ENCODE measurements at places on chromosomes 2 and 18. TPM values are rescaled to one million over a fixed set of nuclear protein-coding genes. Genes with fewer than 3 reads are reported as not detected.

DNA sequence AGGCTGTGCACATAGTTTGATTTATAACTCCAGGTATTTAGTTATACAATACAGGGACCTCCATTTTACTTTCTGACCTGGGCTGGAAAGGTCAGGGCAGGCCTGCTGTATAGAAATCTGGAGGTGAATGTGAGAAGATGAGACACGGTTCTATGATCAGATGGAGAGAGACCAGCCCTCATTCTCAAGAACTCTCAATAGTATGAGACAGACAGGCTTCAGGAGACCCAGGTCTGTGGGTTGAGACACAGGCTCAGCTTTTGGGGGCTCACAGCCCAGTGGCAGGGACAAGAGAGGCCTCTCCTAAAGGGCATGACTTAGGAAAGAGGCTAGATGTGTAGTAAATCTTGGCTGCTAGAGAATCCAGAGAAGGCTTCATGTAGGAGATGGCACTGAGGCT lies 719 bp upstream of the ATP6V1B1 start:
- no peak for DNase-seq

DNA sequence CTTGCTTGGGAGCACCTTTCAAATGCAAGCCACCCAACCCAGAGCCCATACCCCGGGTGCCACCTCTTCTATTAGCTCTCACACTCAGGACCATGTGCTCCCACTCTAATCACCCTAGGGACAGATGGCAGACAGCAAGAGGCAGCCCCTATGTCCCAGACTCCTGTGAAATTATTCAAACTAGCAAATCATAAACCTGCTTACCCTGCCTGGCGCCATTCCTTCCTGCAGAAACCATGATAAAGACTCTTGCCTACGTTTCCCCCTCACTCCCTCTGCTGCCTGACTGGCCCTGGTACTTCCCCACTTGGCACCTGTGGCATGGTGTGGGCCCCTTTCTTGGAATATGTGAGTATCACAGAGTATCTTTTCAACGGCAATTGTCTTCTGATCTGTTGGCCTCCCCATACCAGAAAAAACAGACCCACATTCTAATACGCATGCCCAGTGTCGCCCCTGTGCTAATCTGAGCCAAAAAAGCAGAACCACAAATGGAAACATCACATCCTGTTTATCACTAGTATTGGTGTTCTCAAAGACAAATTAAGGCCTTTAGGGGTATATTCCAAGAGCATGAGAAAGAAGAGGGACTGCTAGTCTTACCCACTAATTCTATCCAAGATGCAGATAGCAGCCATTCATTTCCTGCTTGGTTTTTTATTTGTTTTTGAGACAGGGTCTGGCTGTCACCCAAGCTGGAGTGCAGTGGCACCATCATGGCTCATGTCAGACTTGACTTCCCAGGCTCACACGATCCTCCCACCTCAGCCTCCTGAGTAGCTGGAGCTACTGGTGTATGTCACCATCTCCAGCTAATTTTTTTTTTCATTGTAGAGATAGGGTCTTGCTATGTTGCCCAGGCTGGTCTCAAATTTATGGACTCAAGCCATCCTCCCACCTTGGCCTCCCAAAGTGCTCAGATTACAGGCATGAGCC lies 44.1 kb upstream of the TTC39C start:
- no peak for DNase-seq

GRCh38 chr2:64008434-64009009 lies 10.7 kb downstream of the VPS54 start:
- DNase-seq = no peak

DNA sequence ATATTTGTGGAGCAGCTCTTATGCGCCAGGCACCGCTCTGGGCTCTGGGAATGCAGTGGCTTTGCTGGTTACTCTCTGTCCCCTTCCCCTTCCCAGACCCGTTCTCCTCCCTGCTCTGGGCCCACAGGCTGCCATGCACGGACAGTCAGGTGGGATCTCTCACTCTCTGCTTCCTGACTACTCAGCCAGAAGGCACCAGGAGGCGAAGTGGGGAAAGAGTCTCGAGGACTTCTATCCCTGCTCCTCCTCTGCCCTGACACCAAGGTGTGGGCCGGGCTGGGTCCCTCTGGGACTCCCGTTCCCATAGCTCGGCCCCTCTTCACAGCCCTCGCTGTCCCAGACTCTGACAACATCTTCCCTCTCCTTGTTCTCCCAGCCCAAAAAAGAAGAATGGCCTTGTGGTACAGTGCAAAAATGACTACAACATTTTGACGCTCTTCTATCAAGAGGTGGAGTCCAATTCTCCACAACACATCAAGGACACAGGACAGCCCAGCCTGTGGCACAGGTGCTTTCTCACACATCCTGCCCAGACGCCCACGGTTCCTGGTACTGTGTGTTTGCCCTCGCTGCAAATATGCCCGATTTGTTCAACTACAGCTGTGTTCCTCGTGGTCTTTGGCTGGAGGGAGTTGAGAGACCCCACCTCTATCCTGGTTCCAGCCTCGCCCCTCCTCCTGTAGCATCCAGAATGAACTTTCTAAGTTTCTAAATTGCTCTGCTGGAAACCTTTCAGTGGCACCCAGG lies 14.0 kb upstream of the DUSP2 start:
- DNase-seq = no peak

DNA sequence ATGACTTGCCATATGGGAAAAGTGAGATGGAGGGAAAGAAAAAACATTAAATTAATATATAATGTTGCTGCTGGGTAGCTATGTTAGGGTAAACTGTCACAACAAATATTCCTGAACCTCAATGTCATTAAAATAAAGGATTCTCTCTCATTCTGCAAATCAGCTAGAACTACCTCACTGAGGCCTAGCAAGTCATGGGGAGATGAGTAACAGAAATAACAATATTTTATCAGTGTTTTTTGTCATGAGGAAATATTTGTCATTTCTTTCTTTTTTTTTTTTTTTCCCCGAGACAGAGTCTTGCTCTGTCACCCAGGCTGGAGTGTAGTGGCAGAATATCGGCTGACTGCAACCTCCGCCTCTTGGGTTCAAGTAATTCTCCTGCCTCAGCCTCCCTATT lies 1282.3 kb upstream of the NRXN1 start:
- DNase-seq = no peak

DNA sequence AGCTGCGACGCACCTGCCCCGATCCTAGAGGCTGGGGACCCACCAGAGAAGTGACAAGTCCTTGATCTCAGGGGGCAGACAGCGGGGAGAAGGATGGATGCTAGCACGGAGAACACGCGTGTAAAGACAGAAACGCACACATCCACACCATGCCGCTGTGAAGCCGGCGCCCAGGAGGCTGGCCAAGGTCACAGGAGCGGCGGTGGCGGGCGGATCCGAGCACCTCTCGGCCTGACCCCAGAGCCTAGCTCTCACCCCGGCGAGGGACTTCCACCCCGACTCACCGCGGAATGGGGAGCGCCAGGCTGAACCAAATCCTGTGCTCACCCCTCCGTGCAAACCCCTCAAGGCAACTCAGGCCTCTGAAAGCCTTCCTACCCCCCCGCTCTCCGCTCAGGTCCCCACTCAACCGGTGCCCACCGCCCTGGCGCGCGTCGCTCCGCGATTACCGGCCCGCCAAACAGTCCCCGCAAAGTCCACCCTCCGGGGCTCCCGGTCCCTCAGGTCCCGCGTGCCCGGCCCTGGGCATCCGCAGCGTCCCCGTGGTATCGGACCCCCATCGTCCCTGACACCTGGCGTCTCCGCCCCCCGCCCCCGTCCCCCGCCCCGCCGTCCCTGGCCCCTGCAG lies 460 bp upstream of the LRRFIP1 start:
- DNase-seq = no peak

DNA sequence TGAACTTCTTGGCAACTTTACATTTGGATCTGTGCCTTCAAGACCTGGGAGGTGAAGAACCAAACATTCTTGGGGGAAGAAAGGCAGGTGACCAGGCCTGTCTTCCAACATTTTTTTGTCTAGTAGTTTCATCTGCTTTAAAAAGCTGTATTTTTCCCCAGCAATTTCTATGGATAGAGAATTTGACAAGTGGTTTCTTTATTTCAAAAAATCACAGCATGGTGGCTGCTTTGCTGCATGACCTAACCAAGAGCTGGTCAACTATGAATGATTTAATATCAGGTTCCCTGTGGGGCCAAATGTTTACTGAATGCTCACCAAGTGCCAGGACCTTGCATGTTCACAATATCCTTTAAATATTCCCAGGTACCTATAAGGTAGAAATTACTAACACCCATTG lies 19.1 kb downstream of the LRP2 start:
- no peak for DNase-seq

CHRNG gene
- 1.5 TPM for polyA plus RNA-seq

DNA sequence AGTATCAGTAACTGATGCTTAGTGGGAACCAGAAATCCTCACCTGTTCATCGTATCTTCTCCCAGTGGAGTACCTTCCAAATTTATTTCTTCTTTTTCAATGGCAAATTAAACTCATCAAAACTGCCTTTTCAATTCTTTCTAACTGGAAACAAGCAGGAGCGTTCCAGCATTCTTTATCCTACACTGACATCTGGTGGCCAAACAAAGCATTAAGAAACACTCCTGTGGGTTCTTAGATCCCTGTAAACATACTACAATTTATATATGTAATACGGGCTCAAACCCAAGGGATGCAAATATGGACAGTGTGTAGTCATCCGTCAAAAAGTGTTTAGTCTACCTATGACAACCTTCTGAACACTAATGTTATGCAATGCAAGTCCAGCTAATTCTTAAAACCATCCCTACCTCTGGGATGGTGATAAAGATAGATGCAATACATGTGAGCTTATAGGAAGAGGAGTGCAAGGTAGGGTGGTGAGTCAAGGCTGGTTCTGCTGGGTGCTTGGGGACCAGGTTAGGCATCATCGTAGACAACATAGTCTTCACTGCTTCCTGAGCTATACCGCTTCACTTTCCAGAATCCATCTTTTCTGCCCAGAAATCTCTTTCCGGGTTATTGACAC lies 375.0 kb downstream of the CTNNA2 start:
- DNase-seq = peak; percentile 70

GIGYF2 gene
- 73.4 TPM for polyA plus RNA-seq

DNA sequence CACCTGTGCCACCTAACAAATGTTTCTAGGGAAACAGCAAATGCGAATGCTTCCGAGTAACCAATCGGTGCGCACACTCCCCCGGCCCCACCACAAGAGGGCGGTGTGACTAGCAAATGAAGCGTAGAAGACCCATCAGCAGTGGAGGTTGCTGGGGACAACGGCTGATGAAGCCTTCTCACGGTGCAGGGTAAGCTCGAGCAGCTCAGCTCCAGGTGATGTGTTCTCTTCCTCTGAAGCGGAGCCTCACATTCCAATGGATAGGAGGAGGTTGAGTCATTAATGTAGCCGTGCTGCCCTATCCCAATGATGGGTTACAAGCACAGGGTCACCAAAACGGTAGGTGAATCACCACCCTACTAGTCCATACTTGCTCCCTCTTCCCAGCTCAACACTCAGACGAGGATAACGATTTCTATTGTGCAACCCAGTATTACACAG lies 127.6 kb upstream of the TWIST2 start:
- no peak for DNase-seq

- DNase-seq = no peak
Observed at GRCh38 chr18:3067165-3067661, 54.3 kb upstream of the LPIN2 start.

- DNase-seq = no peak
Observed at GRCh38 chr2:241235859-241236593, 47.5 kb downstream of the ANO7 start.

OR6B2 gene
- not detected for polyA plus RNA-seq

- no peak for DNase-seq
Observed at GRCh38 chr18:60452421-60452820, 79.8 kb upstream of the MC4R start.

DNA sequence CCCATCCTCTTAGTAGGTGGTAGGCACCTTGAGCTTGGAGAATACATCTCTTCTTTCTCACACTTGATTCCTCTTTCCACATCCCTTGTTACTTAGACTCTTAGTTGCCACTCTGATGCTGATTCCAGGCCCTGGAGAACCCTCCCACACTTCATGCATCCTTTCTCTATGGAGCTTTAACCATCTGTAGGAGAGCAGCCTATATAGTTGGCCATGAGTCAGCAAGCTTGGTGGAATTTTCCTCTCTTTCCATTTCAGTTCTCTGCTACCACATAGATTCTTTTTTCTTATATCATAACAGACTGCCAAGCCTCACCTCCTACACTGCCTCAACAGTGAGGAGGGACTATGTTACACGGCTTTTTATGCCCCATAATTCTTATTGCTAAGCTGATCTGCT lies 851.6 kb upstream of the CDH2 start:
- DNase-seq = no peak

- no peak for DNase-seq
Observed at GRCh38 chr2:167748536-167748935, 498.9 kb downstream of the STK39 start.

DNA sequence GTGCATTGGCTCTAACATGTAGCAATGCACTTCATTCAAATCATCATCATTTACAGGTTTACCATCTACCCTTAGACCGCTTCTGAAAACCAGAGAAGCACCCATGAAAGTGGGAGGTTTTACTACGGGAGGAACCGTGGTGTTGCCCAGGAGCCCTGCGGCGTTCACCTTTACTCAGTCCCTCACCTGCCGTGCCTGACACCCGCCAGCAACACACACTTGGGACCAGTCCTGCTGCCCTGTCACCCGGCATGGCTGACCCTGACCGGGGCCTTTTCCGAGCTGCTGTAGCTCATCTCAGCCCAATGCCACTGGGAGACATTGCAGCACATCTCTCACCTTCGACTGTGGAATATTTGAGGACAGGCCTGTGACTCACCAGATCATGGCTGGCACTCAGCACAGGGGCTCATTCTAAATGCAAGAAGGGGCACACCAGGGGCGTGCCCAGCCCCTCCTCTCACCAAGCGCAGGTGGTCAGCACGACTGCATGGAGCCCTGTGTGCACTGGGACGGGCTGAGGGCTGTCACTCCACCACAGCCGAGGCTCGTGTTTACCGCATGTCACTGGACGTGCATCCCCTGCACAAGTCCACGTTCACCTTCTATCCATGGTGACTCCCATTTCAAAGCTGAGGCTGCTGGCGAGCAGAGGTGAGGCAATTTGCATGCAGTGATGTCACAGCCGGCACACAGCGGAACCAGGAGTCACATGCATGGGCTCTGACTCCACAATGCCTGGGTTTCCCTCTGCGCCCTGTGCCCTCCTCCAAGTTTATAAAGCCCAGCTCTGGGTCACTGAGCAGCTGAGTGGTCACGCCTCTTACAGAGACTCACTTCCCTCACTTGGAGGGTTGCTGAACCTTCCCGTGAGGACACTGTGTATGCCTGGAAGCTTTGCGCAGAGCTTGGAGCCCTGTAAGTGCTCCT lies 76.7 kb upstream of the SNTG2 start:
- no peak for DNase-seq

Measured in left kidney (tissue), 8 donors.